ENCODE measurements at places on chromosomes 6 and 20.

GRCh38 chr6:83867527-83868161 lies 8.2 kb downstream of the CYB5R4 start:
- DNase-seq: no peak

- no peak for DNase-seq
These were observed 38.3 kb downstream of the DAAM2 start for GRCh38 chr6:39830444-39830843.

DNA sequence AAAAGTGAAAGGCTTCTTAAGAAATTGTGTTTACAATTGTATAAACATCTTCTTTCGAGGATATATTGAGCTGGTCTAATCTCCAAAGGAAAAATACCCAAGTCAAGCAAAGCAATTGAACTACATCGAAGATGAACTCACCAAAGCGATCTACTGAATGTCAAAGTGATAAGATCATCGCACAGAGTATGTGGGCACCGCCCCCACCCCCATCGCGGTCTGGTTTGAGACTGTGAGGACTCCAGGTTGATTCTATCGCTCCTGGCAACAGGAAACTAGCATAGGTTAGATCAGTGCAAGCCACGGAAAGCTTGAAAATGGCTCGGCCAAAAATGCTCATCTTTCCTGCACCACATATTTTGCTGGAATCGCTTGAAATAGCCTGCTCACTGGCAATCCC lies 133.2 kb upstream of the RPS6KA2 start:
- DNase-seq: no peak

DNA sequence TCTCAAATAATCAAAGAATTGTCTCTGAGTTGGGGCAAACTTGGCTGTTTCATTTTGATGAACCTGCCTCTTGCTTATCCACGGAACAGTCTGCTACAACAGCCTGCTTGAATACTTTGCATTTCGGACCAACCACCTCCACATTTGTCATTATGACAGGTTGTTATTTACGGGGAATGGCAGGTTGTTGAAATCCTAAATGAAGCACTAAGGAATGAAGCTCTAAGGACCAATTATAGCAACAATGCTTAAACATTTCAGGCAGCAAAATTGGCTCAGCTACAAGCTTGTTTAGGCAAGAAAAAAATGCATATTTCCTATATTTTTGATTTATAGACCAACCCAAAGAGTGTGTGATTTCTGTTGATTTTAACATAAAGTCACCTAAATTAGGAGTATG lies 84.5 kb downstream of the MAP3K7 start:
- no peak for DNase-seq

DNA sequence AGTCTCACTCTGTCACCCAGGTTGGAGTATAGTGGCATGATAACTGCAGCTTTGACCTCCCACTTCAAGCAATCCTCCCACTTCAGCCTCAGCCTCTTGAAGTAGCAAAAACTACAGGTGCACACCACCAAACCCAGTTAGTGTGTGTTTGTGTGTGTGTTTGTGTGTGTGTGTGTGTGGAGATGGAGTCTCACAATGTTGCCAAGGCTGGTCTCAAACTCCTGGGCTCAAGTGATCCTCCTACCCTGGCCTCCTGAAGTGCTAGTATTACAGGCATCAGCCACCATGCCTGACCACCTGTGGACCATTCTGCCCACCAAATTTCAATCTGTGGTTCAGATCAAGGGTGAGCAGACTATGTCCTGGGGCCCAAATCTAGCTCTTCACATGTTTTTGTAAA lies 8.8 kb downstream of the FASTKD5 start:
- no peak for DNase-seq

DNA sequence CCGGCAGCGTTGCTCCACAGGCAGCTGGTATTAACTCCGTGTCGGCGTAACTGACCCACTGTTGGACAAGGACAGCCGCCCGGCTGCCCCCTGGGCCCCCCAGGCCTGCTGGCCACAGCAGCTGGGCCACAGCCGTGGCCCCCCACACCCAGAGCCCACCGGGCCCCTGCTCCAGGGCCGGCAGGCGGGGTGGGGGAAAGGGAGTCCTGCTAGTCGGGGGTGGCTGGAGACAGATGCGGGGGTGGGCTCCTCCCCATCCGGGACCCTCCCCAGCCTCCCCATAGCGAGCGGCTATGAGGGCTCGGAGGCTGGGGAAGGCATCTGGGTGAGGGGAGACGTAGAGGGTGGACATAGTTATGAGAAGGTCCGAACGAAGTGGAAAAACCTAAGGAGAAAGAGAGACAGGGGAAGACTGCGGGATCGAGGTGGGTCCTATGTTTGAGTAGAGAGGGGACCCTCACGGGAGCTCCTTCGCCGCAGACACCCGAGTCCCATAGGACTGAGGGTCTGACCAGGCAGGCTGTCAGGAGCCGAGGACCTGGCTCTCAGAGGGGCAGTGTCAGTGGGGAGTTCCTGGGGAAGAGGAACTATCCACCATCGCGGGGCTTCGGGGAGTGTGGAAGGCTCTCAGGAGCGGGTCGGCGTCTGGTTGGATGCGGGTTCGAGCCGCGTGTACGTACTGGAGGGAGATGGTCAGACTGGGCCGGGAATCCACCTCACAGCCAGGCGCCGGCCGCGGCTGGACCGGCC lies 511 bp downstream of the VARS1 start:
- DNase-seq: no peak

GRCh38 chr6:19866985-19867627 lies 29.9 kb downstream of the ID4 start:
- no peak for DNase-seq

- no peak for DNase-seq
These were observed 84.6 kb upstream of the SGK1 start for GRCh38 chr6:134402372-134402984.

DNA sequence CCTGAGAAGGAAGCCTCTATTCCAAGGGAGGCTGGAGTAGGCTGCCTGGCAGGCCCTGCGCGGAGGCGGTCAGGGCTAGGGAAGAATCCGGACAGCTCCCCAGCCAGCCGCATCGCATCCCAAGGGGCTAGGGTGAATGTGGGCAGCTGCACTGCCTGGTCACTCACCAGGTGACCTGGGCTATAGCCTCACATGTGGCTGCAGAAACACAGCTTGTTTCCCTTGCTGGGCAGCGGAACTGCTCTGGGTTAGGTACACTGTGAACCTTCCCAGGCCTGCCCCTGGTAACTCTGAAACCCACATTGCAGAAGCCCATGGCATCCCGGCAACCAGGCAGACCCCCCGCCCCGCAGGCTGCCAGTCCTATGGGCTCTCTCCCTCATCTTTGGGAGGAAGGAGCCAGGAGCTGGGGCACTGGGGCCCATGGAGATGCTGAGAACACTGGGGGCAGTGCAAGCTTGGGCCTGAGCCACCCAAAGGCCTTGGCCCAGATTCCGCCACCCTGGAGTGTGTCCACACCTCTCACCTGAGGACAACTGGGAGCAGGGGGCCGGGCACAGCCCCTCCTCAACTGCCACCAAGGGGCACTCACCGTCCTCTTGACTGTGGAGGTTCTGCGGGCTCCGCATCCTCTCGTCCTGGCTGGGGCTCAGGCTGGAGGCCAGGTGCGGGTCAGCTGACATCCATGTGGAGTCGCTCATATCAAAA lies 111.0 kb downstream of the NOL4L start:
- DNase-seq: no peak

DNA sequence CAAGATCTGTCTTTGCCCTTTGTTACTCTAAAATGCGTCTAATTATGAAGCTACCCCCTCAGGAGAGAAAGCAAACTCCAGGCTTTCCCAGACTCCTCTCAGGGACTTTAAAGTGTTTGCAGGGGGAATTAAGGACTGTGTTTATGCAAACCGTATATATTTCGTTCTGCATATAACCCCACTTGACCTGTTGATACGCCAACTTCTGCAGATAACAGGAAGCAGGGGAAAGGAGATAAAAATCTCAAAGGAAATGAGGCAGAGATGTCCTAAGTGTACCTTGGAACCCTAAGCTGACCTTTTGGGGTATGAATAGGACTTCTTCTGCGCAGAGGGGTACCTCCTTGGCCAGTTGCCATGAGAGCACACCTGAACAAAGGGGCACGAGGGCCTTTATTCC lies 8.1 kb downstream of the SYCP2L start:
- no peak for DNase-seq

DNA sequence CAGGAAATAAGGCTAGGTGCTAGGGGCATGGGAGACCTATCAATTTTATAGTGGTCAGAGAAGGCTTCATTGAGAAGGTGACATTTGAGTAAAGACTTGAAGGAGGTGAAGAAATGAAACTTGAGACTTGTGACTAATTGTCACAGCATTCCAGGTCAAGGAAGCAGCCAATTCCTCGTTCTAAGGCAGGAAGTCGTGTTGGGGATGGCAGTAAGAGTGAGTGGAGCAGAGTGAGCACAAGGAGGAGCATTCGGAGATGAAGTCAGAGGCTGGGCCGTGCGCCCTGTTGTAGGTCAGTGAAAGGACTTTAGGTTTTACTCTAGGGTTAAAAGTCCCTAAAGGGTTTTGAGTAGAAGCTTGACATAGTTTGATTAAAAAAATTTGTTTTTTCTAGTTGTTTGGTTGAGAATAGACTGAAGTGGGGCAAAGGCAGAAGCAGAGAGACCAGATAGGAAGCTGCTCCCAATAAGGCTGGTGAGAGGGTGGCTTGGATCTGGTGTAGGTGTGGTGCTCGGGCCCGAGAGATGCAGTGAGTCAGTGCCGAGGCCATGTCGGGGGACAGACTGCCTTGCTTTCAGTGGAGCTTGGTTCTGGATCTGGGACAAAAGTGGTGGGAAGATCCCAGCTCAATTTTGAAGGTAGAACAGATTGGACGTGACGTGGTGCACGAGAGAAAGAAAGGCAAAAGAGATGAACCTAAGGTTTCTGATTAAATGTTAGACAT lies 2.6 kb upstream of the RSPH3 start:
- no peak for DNase-seq

DNA sequence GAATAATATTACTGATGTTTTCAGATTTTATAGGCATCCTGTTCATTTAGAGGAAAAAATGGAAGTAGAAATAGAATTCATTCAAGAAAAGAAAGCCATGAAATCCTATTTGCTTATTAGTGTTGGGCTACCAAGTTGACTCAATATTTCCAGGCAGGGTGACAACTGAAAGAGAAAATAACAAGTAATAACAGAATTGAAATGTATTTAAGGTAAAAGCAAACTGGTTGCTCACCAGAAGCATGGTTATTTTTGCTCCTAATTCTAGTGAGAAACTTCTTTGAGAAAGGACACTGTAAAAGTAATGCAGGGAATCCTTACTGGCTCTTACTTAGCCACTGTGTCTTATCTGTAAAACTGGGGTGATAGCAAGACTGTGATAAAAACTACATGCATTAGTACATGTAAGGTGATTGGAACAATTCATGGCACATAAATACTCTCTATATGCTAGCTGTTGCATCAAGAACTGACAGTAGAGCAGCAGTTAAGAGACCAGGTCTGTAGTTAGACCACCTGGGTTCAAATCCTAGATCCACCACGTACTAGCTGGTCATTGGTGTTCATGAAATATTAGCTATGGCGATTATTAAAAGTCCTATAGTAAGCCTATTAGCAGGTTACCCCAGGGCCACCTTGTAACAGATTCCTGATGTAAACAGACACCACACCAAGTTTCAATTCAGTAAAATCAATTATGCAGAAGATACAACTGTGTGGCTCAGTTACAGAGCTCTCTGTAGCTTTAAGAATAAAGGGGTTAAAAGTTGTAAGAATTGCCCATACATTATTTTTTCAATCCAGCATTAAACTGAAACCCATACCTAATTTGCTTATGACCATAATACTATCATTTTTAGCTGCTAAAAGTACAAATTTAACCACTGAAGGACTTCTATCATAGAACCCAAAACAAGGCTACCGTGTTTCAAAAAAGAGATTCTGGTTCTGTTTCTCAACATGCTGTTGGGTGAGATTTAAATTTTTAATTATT lies 159.2 kb upstream of the COL21A1 start:
- DNase-seq: no peak

GRCh38 chr6:29730575-29731126 lies 7.4 kb downstream of the HLA-F start:
- DNase-seq: no peak

DNA sequence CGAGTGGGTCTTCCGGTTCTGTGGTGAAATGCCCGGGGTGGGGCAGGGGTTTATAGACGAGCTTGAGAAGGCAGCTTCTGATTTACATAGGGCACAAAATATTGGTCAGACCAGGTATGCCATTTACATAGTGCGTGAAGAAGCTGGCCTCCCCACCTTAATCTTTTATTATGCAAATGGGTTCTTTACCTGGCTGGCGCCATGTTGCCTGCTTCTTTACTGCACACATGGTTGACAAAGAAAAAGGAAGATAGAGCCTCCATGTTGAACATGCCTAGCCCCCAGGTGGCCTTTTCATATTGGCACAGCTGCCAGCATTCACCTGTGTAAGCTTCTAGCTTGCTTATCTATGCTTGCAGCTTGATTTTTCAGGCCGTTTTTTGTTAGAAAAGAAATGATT lies 276.2 kb downstream of the PHACTR1 start:
- no peak for DNase-seq

- no peak for DNase-seq
These were observed 216.8 kb upstream of the CITED2 start for GRCh38 chr6:139591075-139591865.

GRCh38 chr20:13447385-13448180 lies 191.1 kb downstream of the TASP1 start:
- DNase-seq: no peak

DNA sequence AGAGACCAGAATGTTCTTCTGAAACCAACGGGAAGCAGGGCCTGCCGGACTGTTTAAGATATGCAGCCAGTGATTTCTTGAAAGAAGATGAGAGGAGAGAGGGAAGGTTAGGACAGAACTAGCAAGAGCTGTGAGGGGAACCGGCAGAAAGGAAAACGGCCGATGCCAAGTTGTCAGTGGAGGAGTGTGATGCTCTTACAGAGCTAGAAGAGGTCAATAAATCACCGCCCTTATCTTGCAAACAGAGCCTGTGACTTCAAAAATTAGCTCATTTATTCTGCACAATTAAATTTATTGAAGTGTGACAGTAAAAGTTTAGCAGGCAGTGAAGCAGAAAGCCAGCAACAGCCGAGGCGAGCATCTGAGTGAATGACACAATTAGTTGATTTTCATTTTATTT lies 509.5 kb upstream of the ID4 start:
- DNase-seq: no peak

- DNase-seq: no peak
These were observed 166.6 kb downstream of the ARID1B start for GRCh38 chr6:156943816-156944215.

GRCh38 chr6:3616565-3617176 lies 134.8 kb downstream of the PXDC1 start:
- no peak for DNase-seq

DNA sequence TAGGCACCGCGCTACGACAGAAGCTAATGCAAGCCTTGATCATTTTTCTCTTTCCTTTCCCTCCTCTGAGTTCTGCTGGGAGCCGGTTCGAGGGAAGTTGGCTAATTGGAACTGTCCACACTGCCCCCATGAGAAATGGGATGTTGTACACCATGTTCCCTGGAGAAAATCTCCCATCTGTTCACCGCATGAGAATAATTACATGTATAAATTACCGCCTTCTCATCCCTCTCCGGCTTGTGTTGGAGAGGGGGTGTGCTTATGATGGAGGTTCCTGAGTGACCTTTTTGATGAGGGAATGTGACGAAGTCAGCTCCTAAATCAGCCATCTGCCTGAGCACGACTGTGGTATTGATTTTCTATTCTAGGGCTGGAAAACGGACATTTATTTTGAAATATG lies 320.2 kb upstream of the SULF2 start:
- no peak for DNase-seq

Measured in T47D (cell line).